ENCODE measurements at places on chromosomes 11 and 22.

DNA sequence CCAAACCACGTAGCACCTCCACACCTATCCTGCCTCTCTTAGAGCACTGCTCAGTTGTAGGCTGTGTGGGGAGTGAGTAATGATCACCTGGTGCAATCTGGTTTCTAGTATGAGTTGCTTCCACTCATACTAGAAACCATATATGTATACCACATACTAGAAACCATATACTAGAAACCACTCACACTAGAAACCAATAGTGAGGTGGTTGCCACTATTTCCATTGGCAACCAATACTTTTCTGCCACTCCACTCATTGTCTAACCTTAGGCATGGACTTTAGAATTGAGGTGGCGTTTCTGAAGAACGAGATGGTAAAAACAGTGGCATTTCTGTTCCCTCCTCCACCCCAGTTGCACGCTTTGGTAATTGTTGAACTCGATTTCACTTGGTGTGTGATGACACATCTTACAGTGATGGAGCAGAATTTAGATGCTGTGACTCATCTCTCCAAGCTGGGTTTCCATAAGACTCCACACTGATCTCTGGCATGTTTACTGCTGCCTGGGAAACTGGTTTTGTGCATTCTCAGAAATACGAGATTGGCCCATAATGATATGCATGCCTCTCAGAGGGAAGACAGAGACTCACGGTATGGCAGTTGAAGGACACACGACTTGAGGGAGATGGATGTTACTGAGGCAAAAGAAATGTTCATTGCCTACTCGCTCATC is 82.9 kb downstream of the KIRREL3 start:
- peak; percentile 37 for DNase-seq

GRCh38 chr22:44702479-44703198 is 635 bp downstream of the PRR5 start:
- peak; percentile 37 for DNase-seq

GRCh38 chr11:12523180-12523924 is 146.0 kb downstream of the PARVA start:
- DNase-seq = no peak

DNA sequence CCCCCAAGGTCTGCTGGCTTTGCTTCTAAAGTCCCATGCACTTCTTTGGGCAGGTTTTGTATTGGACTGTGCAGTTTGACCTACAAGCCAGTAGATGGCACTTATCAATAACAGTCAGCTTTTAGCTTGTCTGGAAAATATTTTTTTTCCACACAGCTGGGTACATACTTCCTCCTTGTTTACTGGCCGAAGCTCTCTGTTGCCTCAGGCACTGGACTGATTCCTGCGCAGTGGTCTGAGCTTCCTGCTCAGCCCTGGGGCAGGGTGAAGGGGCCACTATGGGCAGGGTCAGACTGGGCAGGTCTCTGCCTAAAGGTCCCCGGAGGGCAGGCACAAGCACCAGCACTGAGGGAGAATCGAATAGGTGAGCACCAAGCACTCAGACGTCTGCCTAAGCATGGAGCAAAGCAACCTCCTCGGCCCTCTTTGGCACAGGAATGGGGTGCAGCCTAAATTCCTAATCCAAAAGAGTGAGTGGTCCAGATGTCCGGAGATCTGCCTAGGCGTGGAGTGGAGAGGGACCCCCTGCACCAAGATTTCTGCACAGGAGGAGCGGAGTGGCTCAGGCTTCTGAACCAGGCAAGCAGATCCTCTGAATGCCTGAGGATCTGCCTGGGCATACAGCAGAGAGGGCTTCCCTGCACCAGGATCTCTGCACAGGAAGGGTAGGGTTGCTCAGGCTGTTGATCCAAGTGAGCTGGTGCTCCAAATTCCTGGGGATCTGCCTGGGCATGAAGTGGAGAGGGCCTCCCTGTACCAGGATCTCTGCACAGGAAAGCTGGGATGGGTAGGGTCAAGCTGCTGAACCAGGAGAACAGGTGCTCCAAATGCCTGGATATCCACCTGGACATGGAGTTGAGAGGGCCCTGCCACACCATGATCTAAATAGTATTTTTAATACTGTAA is 105.9 kb upstream of the C11orf58 start:
- no peak for DNase-seq

DNA sequence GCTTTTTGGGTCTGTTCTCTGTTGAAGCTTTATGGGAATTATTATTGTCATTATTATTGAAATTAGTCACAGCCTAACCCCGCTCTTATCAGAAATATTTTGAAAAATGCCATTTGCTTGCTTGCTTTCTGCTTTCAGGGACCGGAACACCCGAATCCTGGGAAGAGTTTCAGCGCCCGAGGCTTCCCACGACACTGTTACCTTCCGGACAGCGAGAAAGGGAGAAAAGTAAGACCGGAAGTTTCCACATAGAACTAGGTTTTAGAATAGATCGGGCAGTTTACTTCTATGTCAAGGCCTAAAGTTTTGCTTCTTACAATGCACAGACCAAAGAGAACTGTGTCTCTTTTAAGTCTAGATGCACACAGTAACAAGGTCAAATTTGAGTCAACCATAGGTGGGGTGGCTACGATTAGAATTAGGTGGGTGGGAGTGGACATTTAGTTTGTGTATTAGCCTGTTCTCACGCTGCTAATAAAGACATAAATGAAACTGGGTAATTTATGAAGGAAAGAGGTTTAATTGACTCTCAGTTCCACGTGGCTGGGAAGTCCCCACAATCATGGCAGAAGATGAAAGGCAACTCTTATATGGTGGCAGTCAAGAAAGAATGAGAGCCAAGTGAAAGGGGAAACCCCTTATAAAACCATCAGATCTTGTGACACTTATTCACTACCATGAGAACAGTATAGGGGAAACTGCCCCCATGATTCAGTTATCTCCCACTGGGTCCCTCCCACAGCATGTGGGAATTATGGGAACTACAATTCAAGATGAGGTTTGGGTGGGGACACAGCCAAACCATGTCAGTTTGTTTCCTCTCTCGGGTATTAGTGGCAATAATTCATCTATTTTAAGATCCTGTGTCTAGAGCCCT is 12.9 kb downstream of the MPEG1 start:
- peak; percentile 40 for DNase-seq

- no peak for DNase-seq
These were observed 12.1 kb downstream of the C11orf86 start for GRCh38 chr11:66987158-66987620.

Data from activated CD4-positive, alpha-beta T cell treated with anti-CD3 and anti-CD28 coated beads for 48 hours (primary cell).